Activated CD8-positive, alpha-beta memory T cell treated with anti-CD3 and anti-CD28 coated beads for 1 hour (primary cell): ENCODE measurements at places on chromosomes 7 and 10.

- no peak for DNase-seq
These were observed 335.6 kb downstream of the ADK start for GRCh38 chr10:74486659-74487058.

DNA sequence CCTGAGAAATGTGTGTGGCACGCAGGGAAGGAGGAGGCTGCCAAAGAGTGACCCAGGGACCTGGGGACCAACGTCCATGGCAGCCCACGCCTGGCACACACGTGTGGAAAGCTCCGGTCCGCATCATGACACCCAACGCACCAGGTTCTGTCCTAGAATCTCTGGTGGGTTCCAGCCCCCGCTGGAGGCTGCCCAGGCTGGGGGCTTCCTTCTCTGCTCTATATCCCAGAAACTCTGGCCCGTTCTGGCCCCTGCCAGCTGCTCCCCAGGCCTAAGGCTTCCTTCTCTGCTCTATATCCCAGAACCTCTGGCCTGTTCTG lies 261.8 kb downstream of the ELFN1 start:
- no peak for DNase-seq

- DNase-seq, result no peak
These were observed 3.5 kb upstream of the IGF2BP3 start for GRCh38 chr7:23473844-23474093.

- no peak for DNase-seq
These were observed 33.1 kb downstream of the AKR1B1 start for GRCh38 chr7:134425777-134426176.

- DNase-seq, result no peak
These were observed 123.8 kb upstream of the SLC26A5 start for GRCh38 chr7:103569621-103570305.

GRCh38 chr10:12459340-12459739 lies 110.0 kb downstream of the CAMK1D start:
- no peak for DNase-seq

DNA sequence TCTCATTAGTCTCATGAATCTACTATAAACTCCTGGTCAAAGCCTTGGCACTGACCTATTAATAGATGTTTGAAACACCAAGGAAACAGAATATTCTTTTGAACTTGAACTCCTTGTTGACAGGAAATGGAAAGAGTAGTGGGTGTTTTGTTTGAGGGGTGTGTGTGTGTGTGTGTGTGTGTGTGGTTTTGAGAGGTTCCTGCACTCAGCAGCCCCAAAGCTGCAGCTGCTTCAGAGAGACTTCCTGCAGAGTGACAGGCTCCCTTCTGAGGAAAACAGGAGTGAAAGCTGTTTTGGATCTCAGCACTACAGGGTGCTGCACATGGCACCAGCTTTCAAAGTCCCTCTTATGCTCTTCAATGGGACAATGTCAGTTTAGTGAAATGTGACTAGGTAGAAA lies 546.5 kb upstream of the STEAP1 start:
- no peak for DNase-seq

DNA sequence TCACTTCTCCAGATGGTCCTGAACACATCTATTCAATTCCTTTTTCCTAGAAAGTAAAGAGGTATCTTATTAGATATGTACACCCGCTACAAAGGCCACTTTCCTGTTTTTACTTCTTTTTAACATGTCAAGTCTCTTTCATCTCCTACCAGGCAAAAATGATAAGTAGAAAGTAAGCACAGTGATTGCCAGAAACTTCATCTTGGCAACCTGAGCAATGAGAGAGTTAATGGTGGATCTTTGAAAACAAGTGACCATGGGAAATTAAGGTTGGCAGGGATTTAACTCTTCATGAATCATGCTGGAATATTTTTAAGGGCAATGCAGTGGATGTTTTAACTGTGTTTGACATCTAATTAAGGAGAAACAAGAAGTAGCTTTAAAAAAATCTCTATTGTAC lies 2.7 kb downstream of the SEMA3A start:
- DNase-seq, result no peak

DNA sequence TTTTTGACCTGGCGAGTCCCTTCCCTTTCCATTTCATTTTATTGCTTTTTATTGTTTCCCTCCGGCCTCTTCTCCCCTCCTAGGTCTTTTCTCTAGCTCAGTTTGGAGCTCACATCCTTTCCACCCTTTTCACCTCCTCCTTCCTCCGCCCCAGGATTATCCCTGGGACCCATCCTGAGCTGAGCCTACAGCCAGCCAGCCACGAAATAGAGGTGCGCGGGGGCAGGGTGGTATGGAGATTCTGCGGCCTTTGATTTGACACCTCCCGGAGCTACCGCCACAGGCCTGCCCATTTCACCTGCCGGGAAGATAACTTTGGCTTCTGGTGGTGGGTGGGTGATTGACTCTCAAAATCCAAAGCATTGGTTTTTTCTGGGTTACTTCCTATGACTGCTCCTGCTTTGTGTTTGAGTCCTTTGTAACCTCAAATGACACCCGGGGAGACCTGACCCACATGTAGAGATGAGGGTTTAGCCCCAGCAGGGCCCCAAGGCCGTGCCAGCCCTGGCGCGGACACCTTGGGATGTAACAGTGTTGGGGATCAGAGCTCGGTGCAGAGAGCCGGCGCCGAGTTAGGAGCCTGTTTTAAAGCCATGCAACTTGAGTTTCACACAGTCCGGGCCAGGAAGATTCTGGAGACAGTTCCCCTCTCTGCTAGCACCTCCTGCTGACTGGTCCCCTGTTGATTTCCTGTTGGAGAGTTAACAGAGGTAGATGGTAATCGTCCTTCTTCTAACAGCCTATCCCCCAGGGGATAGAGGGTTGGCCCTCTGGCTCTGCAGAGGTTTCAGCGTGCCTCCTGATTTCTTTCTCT lies 1.5 kb downstream of the DUSP5 start:
- no peak for DNase-seq

GRCh38 chr7:101770466-101770865 lies 47.0 kb upstream of the CUX1 start:
- DNase-seq, result no peak

DNA sequence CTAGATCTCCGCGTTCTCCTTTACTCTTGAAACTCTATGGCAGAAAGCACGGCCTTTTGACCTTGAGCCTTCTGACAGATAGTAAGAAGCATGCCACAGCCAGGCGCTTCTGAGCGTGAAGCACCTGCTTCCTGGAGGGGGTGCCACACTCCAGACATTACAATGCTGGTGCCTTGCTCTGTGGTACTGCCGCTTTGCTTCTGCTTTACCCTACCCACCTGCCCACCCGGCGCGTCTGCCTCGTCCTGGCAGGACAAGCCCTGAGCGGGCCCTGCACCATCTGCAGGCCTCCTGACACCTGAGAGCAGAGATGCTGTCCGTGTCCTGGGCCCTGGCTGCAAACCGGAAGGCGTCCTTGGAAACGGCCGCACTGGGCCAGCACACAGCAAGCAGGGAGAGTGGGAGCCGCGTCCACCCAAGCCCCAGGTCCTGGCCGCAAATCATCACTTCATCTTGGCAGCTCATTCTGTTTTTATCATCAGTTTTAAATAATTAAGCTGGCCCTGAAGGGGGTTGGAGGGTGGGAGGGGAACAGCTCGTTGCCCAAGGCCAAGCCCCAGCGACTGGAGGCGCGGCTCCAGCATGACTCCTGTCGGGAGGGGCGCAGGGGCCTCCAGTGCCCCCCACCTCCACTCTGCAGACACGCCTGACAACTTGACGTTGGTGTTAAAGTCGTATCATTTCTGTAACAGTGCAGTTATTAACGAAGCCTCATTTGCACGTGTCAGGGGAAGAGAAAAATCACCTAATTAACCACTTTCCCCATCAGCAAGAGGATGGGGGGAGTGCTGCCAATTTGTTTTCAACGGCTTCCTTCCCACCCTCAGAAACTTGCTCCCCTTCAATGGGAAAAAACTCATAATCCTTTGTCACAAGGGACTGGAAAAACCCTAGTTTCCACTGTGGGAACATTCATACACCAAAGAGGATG lies 132.2 kb downstream of the MAD1L1 start:
- DNase-seq, result no peak

- DNase-seq, result no peak
These were observed 105.5 kb downstream of the ACTR3B start for GRCh38 chr7:152865011-152865410.

DNA sequence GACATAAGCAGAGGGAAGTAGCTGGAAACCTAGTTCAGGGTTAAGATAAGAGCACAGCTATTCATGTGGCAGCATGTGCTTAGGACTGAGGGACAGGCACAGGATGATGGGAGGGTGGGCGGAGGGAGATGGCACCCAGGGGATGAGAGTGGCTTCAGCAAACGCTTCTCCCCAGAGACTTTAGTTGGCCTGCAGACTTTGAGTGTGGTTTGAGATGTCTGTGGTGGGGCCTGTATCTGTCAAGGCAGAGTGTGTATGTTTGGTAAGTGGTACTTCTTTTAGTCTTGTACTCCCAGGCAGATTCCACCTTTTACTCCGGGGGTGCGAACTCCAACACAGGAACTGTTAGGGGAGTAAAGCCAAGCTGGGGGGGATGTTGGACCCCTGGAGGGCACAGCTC lies 88.9 kb downstream of the WDFY4 start:
- no peak for DNase-seq

DNA sequence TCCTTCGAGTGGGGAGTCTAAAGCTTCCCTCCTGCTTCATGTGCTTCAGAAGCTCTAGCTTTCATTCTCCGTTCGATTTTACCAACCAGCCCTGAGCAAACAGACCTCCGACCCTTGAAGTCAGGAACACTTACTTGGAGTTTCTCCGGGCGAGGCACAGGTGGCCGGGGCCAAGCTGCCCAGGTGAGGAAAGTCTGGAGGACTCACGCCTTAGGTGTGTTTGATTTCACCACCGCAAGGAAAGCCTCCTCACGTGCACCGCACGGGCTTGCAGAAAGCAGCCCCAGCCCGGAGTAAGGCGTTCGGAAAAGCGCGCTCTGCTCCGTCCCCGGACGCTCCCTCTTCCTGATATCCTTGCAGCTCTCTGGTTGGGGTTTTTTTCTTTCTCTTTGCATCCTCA lies 30.1 kb upstream of the CNPY1 start:
- no peak for DNase-seq

GRCh38 chr10:71347587-71348395 lies 28.7 kb downstream of the SLC29A3 start:
- no peak for DNase-seq

- DNase-seq, result no peak
These were observed 64.8 kb upstream of the PAPSS2 start for GRCh38 chr10:87594864-87595263.

DNA sequence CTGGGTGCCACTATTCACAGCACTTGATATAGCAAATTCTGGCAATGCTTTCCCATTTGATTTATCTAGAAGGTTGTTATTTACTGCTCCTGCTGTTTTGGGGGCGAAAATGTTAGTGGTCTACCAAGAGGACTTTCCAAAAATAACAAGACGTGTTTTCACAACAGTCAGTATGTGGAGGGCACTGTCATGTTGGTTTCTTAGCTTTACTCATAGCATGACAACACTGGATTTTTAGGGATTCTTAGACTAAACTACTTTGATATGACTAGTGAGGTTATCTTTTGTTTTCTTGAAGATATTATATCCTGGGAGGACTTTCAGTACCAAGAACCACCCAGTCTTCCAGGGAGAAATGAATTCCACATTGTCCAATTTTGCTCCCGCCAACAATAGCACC lies 49.4 kb downstream of the NUDCD3 start:
- DNase-seq, result no peak

- no peak for DNase-seq
These were observed 44.8 kb upstream of the TARP start for GRCh38 chr7:38318241-38318640.

DNA sequence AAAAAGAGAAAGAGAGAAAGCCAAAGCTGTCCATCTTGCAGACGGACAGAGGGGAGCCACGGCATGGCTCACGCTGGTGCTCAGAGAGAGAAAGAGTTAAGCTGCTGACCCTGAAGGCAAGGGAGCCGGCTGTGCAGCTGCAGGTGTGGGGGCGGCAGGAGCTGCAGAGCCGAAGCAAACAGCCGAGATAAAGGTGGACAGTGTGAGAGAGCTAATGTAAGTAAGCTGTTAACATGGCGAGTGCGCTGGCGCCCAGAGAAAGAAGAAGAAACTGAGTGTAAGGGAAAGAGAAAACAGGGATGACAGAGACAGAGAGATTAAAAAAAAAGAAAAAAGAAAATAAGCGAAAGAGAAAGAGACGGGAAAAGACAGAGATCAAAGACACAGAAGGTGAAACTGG lies 18.2 kb downstream of the COL17A1 start:
- no peak for DNase-seq

- no peak for DNase-seq
These were observed 39.6 kb upstream of the ANK3 start for GRCh38 chr10:60429084-60429849.

GRCh38 chr10:29240986-29241660 lies 47.7 kb upstream of the LYZL1 start:
- no peak for DNase-seq

DNA sequence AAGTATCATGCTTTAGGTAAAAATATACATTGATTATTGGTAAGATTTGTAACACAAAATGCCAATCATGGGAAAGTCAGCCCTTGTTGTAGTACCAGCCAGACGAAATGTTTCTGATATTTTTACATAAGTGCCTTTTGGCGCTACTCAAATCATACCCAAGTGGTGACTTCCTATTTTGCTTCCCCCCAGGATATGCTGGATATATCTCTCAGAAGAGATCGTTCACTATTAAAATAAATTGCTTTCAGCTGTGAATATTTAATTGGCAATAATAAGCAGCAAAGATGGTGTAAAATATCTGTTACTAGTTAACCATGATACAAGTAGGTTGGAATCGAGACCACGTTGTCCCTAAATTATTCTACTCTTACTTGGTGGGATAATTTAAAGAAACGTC lies 909.2 kb upstream of the LRRN3 start:
- DNase-seq, result no peak

GRCh38 chr7:26705567-26705966 lies 158.8 kb downstream of the SKAP2 start:
- no peak for DNase-seq

DNA sequence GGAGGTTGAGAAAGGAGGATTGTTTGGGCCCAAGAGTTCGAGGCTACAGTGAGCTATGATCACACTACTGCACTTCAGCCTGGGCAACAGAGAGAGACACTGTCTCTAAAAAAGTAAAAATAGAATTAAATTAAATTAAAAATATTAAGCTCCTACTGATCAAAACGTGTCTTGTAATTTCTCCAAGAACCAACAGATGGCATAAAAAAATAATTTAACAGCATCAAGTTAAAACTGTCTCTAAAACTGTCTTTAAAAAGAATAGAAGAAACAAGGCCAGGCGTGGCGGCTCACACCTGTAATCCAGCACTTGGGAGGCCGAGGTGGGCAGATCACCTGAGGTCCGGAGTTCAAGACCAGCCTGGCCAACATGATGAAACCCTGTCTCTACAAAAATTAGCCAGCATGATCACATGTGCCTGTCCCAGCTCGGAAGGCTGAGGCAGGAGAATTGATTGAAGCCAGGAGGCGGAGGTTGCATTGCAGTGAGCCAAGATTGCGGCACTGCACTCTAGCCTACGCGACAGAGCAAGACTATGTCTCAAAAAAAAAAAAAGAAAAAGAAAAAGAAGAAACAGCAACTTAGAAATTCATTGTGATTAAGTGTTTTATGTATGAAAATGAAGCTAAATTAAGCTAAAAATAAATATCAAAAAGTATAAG lies 24.5 kb downstream of the MTPAP start:
- no peak for DNase-seq
